ENCODE measurements at places on chromosomes 1 and 21.
A peak's percentile ranks its signal among the peaks of the same experiment; 100 is the strongest.

- no peak for DNase-seq
These were observed 51.0 kb downstream of the CASQ2 start for GRCh38 chr1:115717541-115717940.

GRCh38 chr1:177368255-177368654 lies 197.5 kb downstream of the BRINP2 start:
- no peak for DNase-seq

- no peak for DNase-seq
These were observed 79.6 kb downstream of the PSMG1 start for GRCh38 chr21:39103689-39104088.

DNA sequence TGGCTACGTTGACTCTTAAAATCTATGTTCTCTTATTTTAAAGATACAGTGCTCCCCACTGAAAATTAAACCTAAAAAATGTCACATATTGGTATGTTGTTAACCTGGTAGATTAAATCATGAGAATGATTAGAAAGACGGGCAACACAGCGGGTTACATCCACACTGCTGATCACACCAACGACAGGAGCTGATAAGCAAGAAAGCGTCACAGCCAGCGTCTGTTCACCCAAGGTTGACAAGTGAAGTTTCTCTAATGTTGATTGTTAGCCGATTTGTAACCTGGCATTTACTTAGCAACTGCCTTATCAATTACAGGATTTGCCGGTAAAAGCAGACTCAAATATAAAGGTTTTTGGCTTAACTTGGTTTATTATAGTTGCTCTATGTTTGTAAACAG lies 149.3 kb downstream of the NR5A2 start:
- DNase-seq = no peak

GRCh38 chr1:25095635-25096200 lies 136.6 kb downstream of the SYF2 start:
- DNase-seq = no peak

DNA sequence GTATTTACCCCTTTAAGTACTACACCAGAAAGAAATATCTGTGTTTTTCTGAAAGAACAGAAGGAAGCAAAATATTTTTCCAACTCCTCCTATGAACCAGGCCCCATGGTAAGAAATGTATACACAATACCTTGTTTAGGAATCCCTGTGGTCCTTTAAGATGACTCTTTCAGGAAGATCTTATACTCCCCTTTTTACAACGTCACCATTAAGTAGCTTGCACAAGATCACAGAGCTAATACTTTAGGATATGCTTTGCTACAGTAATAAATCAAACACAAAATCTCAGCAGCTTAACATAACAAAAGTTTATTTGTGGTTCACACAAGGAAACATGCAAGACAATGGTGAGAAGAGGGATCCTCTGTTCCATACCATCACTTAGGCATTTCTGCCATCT lies 8.8 kb upstream of the LAMB3 start:
- no peak for DNase-seq

DNA sequence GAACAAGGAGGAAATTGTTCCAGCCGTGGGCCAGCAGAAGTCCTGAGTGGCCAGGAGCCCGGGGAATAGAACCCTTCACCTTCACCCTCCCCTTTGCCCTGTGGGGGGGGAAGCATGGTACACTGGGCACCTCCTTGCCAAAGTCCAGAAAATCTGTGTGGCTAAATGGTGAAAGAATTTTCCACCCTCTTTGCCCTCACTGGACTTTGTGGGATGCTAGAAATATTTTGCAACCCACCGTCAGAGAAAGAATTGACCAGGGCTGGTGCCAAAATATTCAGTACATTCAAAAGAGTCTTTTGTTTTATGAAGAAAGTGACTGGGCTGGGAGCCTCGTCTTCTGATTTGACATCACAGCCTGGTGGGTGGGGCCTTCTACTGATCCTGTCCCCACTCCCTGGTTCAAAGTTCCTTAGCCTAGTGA lies 14.6 kb downstream of the NFASC start:
- DNase-seq = no peak

GRCh38 chr1:168518201-168518689 lies 25.6 kb downstream of the XCL2 start:
- DNase-seq = no peak

DNA sequence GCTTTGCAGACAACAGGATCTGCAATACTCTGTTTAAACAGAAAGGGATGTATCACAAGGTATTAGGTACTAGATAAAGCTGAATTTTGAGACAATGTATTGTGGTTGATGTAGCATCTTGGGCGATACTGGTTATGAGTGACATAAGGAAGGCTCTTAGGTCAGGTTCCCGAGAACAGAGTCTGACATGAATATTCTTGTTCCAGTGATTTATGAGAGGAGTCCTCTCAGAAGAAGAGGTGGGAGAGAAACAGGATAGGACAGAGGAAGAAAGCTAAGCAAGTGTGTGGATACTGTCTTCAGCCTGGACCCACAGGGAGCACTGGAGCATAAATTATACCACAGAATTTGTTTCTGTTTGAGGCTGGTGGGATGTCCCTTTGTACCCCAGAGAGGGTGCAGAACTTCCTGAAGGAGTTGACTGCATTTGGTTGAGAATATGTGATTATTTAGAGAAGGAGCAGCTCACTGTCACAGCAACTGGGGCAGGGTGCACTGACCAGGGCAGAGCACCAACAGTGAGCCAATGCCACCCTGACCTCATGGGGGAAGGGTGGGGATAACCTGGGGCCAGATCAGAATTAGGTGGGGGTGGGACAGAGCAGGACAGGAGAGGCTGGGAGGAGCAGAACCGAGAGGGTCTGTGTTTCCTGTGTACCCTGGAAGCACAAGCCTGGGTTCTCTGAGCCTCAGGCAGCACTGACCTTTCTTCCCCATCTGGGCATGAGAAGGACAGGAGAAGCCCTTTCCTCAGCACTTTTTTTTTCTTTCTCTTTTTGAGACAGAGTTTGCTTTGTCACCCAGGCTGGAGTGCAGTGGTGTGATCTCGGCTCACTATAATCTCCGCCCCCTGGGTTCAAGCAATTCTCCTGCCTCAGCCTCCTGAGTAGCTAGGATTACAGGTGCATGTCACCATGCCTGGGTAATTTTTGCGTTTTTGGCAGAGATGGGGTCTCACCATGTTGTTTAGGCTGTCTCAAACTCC lies 36.3 kb upstream of the SLC6A9 start:
- DNase-seq = no peak

DNA sequence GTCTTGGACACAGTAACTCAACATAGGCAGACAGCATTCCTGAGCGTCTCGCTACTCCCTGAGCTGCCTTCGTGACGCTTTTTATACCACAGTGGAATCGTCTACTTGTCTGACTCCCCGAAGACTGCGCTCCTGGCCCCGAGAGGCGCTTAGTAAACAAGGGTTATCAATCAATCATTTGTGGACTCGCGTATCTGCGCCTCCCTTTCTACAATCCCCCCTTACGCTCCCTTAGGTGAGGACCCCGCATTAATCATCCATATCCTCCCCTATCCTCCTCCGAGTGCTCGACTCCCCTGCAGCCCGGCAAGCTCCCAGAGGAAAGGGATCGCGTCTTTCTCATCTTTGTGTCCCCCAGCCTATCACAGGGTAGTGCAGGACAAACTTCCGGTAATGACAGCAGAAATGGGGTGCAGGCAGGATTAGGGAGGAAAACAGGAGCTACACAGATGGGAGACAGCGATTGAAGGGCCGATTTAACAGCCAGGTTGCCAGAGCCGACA lies 522 bp downstream of the TMEM59 start:
- peak; percentile 48 for DNase-seq

- DNase-seq = no peak
These were observed 150.3 kb downstream of the EDEM3 start for GRCh38 chr1:184604152-184604900.

DNA sequence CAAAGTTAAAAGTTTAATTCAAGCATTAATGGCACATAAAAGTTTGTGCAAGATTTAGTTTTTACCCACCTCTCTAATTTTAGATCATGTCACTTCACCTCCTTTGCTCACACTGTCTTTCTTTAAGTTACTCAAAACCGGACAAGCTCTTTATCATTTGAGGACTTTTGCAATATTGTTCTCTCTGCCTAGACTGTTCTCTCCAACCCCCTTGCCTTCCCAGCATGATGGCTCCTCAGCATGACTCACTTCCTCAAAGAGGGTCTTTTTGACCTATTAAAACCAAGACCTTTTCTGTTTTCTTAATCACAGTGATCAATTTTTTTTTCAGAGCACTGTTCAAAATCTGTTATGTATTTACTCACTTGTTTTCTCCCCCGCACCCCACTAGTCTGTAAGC lies 61.3 kb downstream of the XKR8 start:
- DNase-seq = no peak

GRCh38 chr21:33149181-33149580 lies 79.2 kb downstream of the OLIG1 start:
- no peak for DNase-seq

- no peak for DNase-seq
These were observed 7.0 kb downstream of the GPR3 start for GRCh38 chr1:27399251-27400025.

DNA sequence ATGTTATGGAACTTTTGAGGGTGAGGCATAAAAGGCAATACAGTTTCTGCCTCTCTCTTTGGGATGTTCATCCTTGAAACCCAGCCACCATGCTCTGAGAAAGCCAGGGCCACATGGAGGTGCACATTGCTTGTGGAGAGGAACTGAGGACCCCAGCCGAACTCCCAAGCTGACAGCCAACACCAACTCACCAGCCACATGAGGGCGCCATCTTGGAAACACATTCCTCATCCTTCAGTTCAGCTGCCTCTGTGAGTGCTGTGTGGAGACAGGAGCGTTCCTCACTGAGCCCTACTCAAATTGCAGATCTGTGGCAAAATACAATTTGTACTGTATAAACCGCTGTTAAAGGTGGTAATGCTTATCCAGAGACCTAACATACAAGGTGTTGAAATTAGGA lies 137.5 kb downstream of the GABPA start:
- DNase-seq = no peak

- no peak for DNase-seq
These were observed 118.0 kb upstream of the BARHL2 start for GRCh38 chr1:90834886-90835660.

GRCh38 chr1:96376846-96377245 lies 344.7 kb upstream of the PTBP2 start:
- no peak for DNase-seq

DNA sequence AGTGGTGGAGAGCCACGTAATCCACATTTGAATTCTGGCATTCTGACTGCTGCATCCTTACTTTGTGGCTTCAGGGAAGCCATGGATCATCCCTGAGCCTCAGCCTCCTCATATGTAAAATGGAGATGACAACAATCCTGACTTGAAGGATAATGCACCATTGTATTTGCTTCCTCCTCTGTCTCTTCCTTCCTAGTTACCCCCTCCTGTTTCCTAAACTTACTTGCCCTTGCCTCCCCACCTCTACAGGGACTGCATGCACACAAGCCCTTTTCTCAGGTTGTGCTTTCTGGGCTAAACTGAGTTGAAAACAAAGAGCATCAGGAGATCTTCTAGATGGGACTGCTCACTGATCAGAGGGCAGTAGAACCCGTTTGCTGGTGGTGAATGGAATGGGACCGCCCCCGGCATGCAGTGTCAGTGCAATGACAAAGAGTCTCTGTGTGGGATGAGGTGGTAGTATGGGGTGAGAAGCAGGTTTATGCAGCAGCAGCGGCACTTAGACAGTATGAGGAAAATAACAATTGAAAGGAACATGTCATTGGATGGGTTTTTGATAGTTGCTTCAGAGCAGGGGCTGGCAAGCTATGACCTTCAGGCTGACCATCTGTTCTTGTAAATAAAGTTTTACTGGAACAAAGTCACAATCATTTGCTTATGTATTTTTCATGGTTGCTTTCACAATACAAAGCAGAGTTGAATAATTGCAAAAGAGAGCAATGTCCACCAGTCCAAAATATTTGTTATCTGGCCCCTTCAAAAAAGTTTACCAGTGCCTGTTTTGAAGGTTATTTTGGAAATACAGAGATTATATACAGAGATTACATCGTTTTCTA lies 6.1 kb upstream of the ADAMTS1 start:
- no peak for DNase-seq

DNA sequence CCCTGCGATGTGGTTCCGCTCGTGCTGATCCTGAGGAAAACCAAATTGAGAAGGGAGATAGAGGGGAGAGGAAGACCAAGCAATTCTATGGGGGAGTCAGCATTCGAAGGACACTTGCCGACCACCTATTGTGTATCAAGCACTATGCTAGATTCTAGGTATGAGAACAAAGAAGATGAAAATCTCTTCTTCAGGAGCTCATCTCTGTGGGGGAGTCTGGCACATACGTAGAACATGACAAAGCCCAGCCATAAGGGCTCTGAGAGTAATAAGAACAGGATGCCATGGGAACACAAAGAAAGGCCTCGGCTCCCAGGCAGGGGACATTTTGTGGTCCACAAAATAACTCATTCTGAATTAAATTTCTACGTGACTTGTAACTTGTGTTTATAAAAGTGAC lies 83.7 kb downstream of the WLS start:
- no peak for DNase-seq

DNA sequence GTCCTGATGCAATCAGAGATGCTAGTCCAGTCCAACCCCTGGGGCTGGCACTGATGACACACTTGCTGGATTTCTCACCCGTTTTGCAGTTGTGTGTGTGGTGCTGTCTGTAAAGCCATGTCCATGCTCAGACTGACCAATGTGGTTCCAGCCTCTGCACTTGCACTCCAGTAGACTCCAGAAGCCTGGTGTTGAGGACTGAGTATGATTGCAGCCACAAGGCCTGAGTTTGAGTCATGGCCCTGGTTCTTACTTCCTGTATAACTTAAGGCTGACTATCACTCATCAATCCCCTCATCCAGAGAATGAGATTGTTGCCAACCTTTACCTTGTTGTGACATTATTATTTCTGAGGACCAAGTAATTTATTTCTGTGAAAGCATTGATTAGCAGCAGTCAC lies 34.8 kb upstream of the IKBKE start:
- DNase-seq = no peak

DNA sequence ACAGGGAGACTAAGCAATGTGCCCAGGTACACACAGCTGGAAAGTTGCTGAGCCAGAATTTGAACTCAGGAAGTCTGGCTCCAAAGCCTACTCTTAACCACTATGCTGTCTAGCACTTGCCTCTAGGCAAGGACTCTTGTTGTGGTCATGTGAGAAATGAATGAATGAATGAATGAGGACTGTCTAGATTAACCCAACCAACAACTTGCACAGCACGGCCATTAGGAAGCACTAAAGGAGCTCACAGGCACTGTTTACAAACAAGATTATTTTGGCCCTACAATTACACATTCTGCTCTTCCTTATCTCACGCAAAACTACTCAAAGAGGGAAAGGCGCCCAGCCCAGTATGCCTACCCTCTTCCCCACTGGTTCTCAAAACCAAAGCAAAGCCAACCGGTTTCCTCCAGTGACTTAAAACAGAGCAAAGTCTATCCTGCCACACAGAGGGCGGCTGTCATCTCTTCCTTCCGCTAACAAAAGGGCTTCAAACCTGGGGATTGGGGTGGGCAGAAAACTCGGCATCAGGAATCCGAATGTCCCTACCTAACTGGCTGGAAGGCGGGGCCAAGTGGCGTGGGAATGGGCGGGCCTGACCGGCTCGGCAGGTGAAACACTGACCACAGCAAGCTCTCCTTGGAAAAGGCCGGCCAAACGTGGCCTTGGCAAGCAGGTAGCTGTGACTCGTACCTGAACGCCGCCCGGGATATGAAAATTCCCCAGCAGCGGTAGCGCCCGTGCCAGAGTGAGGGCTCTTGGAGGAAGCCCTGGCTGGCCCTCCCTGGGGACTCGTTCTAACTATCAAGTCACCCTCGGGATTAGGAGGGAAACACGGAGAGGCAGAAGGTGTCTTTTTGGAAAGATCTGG lies 948 bp downstream of the STK40 start:
- DNase-seq = peak; percentile 46

GRCh38 chr1:81505831-81506230 lies 294.9 kb upstream of the ADGRL2 start:
- DNase-seq = no peak

- DNase-seq = no peak
These were observed 381.0 kb upstream of the VAMP3 start for GRCh38 chr1:7389906-7390603.
